Adrenal gland (tissue), 19 donors: ENCODE measurements at places on chromosomes 4 and X. TPM values are rescaled to one million over a fixed set of nuclear protein-coding genes. Genes with fewer than 3 reads are reported as not detected.

Gene GK2
- total RNA-seq, result not detected

DNA sequence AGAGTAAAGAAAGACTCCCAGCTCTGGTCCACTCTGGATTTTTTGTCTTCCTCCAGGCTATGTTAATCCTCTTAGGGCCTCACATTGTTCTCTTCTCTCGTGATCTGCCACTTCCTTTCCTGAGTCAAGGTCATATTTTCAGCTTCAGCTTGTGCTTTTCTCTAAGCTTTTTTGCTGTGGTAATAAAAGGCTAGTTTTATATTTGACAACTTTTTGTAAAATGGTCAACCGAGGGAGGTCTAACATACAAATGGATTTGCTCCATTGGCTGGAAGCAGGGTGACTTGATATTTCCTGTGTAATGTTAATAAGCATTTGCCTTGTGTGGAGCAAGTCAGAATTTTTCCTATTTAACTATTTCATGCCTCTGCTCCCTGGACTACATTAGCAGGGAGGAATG is 239.7 kb downstream of the RAB28 start:
- DNase-seq, result no peak
- no peaks in the 10 kb centered on the region for H3K4me1 ChIP-seq
- H3K27ac ChIP-seq, result no peak overlapping the region
- no peaks in the 10 kb centered on the region for H3K36me3 ChIP-seq

DNA sequence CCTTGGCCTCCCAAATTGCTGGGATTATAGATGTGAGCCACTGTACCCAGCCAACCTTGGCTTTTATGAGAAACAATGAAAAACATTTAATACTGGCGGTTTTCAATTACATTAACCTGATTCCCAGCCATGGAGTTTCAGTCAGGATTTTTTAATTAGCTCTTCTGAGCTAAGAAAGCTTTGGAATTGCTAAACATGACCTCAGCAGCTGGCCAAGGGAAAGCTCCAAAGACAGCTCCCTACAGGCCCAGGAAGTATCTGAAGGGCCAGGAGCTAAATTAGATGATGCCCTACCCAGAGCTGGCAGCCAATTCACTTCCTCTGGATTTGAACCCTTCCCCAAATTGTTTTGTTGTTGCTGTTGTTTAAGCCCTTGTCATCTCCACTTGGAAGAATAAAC is 26.5 kb upstream of the FUNDC1 start:
- DNase-seq, result no peak
- H3K27ac ChIP-seq, result no peak overlapping the region

- H3K4me3 ChIP-seq, result no peak overlapping the region
- H3K27ac ChIP-seq, result no peak overlapping the region
- H3K27me3 ChIP-seq, result no peaks in the 10 kb centered on the region
- no peaks in the 10 kb centered on the region for H3K4me1 ChIP-seq
- H3K36me3 ChIP-seq, result no peaks in the 10 kb centered on the region
Observed at GRCh38 chr4:171561419-171561818, 251.8 kb upstream of the GALNTL6 start.

DNA sequence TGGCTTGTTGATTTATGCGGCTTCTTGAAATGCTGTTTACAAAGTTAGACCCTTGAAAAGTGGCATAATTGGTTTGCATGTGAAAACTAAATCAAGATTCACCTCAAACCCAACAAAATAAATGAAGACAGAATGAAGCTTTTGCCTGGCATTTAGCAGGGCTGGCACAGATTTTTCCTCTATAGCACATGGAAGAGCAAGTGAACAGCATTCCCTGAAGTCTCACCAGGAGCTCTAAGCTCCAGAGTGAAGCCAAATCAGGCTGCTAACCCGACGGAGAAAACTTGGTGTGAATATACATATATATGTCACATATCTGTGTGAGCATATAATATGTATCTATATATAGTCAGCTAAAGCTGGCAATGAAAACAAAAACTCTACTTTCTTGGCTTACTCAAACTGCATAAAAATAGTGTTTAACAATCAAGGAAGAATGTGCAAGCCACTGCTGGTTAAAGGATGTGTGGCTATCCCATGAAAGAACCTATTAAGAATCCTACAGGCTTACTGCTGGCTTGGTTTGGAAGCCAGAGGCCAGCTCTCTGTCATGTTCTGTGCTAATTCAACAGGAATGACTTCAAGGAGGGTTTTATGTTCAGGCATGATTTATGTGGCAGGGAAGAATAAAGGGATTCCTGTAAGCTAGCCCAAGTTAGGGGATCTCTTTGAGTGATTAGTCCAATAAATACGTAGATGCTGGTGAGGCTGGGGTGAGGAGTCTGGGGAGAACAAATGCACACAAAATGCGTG is 69.9 kb downstream of the MFAP3L start:
- no peaks in the 10 kb centered on the region for H3K4me1 ChIP-seq
- DNase-seq, result no peak
- H3K4me3 ChIP-seq, result no peak overlapping the region
- H3K27me3 ChIP-seq, result no peaks in the 10 kb centered on the region
- no peaks in the 10 kb centered on the region for H3K36me3 ChIP-seq

DNA sequence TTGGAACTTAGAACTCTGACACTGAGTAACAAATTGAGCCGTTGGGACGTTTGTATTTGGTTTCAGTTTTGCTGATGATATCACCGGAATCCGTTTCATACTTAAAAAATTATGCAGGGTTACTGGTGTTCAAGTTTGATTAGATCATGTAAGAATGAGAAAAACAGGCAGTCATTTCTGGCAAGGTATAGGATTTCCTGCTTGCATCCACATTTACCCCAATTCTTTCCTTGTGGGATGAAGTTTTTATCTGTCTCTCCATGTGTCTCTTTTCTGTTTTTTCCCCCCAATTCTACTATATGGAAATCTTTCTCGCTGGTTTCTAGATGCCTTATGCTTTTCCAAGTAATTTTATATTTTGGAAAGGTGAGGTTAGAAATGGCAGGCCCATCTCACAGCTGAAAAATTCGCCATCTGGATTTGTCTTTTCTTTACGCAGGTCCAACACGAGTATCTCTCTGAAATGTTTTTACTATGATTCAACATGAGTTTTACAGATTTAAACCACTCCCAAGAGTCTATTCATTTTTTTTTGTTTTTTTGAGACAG is 197.9 kb downstream of the SHOX start:
- H3K36me3 ChIP-seq, result no peaks in the 10 kb centered on the region
- no peak for DNase-seq
- no peak overlapping the region for H3K4me3 ChIP-seq
- no peaks in the 10 kb centered on the region for H3K27me3 ChIP-seq

Gene SLC2A9
- total RNA-seq, result 8.5 TPM

DNA sequence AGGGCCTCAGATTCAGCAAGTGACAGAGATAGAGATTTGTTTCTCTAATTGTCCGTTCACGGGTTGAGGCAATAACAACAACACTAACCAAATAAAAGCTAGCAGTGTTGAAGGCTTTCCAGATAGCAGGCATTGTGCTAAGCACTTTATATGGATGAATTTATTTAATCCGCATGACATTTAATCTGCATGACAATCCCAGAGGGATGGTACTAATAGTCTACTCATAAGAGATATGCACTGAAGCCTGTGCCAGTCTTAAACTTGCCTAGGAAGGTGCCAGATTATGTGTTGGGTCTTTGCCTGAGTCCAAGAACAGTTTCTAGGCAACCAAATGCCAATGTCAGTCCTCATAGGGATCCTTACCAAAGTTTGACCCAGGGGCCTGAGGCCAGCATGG is 37.7 kb upstream of the FAT1 start:
- no peak overlapping the region for H3K27ac ChIP-seq
- H3K27me3 ChIP-seq, result no peaks in the 10 kb centered on the region
- no peaks in the 10 kb centered on the region for H3K36me3 ChIP-seq
- H3K4me3 ChIP-seq, result no peak overlapping the region

Gene ASB12
- 0.22 TPM for total RNA-seq

- H3K27me3 ChIP-seq, result peaks cover 5% of the 10 kb centered on the region
- H3K4me1 ChIP-seq, result no peaks in the 10 kb centered on the region
- no peak overlapping the region for H3K27ac ChIP-seq
- no peak overlapping the region for H3K4me3 ChIP-seq
Observed at GRCh38 chrX:71482228-71482958, 50.5 kb upstream of the OGT start.

- no peak for DNase-seq
- peaks cover 13% of the 10 kb centered on the region for H3K4me1 ChIP-seq
- no peaks in the 10 kb centered on the region for H3K27me3 ChIP-seq
- H3K27ac ChIP-seq, result no peak overlapping the region
Observed at GRCh38 chr4:1164040-1164439, 8.3 kb downstream of the SPON2 start.

DNA sequence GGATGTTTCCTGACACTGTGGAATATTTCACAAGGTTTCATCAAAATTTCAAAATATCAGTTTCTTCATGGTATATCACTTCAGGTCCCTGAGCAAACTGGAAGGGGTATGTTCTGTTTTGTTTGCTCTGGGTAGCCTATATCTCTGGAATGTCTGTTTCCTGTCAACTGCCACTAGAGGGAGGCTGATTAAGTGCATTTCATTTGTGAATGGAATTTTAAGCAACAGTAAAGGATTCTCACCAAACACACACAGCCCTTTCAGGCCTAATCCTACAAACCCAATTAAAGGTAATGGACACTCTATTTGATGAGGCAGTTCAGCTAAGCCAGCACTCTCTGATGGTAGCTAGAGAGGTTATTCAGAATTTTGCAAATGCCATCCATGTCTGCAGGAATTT is 307.1 kb downstream of the TEX13A start:
- no peak overlapping the region for H3K4me3 ChIP-seq
- H3K27me3 ChIP-seq, result peaks cover 16% of the 10 kb centered on the region
- H3K27ac ChIP-seq, result no peak overlapping the region
- no peak for DNase-seq
